ENCODE measurements at places on chromosomes 7 and 10. TPM values are rescaled to one million over a fixed set of nuclear protein-coding genes. Genes with fewer than 3 reads are reported as not detected.

The AGBL3 gene
- total RNA-seq, result 2.1 TPM

The ANK3 gene
- 13.4 TPM for total RNA-seq

The AKR1C2 gene
- total RNA-seq, result 1,010 TPM

DNA sequence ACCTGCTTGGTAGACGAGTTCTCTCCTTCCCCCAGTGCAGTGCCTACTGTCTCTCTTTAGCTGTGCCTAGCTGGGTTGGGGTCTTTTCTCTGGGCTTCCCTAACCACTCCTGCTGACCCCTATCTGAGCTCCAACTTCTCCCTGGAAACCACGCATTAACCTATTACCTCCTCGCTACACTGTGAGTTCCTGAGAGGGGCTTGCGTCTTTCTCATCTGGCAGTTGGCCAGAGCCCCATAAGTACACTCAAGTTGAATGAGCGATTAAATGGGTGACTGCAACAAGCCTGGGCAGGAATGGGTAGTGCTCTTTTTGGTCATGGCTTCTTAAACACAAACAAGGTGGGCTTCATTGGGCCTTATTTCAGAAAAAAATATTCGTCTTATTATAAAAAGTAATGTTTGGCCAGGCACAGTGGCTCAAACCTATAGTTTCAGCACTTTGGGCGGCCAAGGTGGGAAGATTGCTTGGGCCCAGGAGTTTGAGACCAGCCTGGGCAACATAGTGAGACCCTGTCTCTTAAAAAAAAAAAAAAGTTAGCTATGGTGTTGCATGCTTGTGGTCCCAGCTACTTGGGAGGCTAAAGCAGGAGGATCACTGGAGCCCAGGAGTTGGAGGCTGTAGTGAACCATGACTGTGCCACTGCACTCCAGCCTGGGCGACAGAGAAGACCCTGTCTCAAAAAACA, 41.4 kb downstream of the SYPL1 start:
- no peak for DNase-seq

DNA sequence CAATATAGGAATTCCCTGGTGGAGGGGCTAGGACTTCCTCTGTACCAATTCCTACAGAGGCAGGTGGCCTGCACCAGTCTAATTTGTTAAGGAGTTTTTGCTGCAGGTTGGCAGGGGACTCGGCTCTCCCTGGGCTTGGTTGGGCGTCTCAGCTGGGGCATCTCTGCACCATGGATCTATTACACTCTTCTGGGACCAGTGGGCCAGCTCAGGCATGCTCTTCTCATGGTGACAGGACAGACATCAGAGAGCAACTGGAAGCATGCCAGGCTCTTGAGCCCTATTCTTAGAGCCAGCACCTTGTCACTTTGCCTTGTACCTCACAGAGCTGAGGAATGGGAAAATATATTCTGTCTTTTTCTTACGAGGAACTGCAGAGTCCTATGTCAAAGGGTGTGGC, 74.6 kb downstream of the SH2D4B start:
- DNase-seq, result peak; percentile 35

- DNase-seq, result no peak
Measured at GRCh38 chr10:27541796-27542729, 38.0 kb downstream of the RAB18 start.

GRCh38 chr7:34718867-34719266, 60.8 kb downstream of the NPSR1 start:
- DNase-seq, result no peak

DNA sequence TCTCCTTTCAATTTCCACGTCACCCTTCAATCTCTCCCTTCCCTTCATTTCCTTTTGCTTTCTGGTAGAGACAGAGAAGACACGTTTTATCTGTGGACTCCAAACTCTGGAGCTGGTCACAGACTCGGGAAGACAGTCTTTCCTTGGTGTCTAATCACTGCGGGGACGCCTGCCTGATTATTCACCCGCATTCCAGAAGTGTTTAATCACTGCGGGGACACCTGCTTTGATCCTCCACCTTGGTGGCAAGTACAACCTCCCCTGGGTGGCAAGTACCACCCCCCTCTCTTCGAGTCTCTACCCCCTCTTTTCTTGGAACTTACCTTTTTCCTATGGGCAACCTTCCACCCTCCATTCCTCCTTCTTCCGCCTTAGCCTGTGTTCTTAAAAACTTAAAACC, 15.3 kb upstream of the LRRC61 start:
- no peak for DNase-seq
